ENCODE measurements at places on chromosomes 4 and X.

- no peak for DNase-seq
Observed at GRCh38 chrX:134692990-134693389, 34.7 kb upstream of the PLAC1 start.

DNA sequence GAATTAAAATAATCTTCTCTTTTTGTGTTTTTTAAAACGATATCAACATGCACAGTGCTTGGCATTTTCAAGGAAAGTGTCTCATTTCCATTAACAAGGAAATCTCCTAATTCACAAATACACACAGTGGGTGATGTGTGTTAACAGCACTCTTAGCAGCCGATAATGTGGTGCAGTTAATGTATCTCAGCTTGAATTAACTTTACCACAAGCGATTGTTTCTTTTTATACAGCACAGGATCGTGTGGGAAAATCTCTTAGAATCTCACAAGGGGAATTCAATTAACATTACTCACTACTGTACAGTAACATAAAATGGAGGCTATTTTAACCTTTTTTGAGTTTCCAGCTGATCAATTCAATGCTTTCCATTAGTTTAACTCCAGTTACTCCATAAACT, 1841.9 kb downstream of the STIM2 start:
- DNase-seq: no peak

- no peak for DNase-seq
Observed at GRCh38 chrX:6930307-6930849, 217.1 kb upstream of the STS start.

- peak; percentile 60 for DNase-seq
Observed at GRCh38 chr4:48906206-48907173, at the start of gene OCIAD2. Gene OCIAD2, minus strand, starts transcription at chr4:48906774. Its CDS starts 2,225 bp downstream, at chr4:48904549.

DNA sequence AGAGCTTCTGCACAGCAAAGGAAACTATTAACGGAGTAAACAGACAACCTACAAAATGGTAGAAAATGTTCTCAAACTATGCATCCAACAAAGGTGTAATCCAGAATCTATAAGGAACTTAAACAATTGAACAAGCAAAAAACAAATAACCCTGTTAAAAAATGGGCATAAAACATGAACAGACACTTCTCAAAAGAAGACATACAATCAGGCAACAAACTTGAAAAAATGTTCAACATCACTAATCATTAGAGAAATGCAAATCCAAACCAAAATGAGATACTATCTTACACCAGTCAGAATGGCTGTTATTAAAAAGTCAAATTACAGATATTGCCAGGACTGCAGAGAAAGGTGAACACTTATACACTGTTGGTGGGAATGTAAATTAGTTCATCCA, 309.6 kb upstream of the KLF3 start:
- DNase-seq: no peak

DNA sequence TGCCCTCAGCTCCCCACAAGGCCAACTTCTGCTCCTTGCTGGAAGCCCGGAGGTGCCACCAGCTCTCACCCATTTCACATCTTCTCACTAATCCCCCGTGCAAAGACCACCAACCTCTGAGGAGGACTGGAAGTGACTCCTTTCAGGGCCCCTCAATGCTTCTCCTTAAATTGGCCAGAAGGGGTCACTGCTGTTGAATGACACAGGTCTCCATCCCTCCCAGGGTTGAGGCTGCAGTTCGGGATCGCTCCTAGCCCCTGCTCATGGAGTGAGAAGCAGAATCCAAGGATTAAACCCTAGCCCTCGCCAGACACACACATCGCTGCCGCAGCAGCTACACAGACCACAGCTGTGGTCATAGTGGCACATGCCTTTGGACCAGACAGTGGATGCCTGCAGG, 279.5 kb upstream of the TAPT1 start:
- no peak for DNase-seq

DNA sequence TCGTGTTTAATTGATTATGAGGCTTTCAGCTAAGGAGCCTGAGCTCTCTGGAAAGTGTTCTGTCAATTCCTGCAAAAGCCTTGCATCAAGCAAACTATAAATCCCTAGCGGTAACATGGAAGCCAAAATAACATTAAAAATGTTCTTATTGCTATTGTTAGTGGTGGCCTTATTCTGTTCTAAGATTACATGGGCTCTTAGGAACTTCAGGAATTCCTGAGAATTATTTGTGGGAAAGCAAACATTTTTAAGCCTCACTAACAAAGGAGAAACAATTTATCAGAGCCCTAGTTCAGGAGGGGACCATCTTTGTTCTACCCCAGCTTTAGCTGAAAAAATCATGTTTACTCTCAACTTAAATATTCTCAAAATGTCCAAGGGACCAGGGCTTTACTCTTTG, 119.6 kb downstream of the PAPSS1 start:
- DNase-seq: no peak

- DNase-seq: no peak
Observed at GRCh38 chr4:54897590-54897989, 227.8 kb downstream of the KDR start.

DNA sequence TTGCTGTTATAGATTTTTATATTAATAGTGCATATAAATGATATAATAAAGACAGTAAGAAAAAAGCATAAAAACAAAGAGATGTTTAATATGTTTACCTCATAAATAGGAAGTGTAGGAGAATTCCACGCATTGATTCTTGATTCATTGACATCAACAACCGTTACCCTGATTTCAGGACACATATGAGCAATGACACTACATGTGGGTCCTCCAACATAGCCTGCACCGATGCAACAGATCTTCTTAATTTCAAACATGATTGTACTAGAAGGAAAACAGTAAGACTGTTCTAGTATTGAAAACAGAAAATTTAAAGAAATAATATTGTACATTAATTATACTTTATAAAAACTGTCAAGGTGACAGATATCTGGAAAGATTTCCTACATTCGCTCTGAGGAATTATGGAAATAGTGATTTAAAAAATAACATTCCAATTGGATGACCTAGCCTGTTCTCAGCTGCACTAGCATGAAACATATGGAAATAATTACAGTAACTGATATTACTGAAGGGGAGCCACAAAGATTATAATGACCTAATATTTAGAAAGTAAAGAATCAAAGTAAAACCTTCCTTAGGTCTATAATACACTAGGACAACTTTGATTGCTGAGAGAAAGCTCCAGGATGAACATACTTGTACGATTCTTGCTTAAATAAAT, 5.9 kb downstream of the UGDH start:
- DNase-seq: no peak

DNA sequence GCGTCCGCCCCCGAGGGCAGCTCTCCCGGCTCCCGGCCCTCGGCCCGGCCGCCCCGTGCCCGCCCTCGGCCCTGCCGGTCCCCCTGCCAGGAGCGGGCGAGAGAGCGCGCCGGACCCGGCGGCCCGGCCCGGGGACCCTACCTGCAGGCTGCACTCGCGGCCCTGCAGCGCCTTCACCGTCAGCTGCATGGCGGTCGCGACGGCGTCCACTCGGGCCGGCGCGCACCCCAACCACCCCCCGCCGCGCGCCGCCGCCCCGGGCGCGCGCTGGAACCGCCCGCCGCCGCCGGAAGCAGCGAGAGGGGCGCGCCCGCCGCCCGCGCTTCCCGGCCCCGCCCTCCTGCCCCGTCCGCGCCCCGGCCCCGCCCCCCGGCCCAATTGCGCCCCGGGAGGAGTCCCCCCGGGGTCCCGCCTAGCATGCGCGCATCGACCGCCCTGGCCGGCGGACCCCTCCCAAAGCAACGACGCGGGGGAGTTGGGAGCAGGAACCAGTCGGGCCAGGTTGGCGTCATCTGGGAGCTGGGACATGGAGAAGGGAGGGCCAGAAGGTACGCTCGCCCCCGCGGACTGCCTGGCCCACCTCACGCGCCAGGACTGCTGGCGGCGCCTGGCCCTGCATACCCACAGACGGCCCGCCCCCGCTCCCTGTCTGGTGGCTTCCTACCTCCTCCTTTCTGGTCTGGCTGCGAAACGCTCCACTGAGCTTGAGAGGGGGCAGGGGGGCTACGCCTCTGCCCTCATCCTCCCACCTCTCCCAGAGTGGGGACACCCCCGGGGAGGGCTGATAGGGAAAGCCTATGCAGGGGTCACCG, at the start of gene UBL4A:
TSS of gene UBL4A (minus strand) at position 220 of the 812 bp plus-strand sequence. CDS start at position 189, 31 bp downstream.
- no peak for DNase-seq

DNA sequence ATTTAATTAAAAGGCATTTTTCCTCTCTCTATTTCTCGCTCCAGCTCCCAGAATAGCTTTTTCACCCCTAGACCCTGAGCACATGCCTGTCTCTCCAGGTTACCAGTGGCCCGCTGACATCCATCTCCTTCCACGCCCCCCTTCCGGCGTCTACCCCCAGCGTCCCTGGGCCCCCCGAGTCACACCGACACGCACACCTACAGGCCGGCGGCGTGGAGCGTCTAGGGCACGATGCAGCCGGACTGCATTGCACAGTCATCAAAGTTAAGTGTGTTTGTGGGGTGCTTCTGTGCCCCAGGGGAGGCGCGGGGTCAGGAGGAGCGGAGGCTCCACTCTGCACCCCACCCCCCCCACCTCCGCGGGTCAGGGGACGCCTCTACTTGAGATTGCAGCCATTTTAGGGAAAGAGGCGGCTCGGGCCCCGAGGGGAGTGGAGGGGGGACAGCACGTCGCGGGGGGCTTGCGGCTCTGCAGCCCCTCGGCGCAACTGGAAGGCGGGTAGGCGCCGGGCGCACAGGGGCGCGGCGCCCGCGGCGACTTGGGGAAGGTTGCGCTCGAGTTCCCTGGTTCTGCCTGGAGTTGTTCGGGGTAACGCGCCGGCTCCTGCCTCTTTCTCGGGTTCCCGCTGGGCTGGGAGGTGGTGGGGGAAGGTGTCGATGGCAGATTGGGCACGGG, 112.7 kb downstream of the DHX15 start:
- DNase-seq: no peak

DNA sequence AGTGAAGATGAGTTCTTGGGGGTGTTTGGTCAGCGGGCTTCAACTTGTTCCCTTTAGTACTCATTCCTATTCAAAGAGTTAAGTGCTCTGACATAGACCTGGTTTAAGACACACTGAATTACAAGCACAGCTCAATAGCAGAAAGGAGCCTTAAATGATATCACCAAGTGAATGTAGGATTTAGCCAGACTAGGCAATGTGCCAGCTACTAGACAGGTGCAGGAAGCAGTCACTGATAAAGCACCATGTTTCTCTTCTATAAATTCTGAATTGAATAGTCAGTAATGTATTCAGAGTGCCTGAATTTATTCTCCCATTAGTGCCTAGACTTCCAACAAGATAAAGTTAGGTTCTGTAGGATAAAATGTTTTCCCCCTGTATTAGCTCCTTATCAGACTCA, 63.6 kb downstream of the ASB9 start:
- no peak for DNase-seq

GRCh38 chrX:105063743-105064142, 156.8 kb downstream of the TEX13A start:
- DNase-seq: no peak

DNA sequence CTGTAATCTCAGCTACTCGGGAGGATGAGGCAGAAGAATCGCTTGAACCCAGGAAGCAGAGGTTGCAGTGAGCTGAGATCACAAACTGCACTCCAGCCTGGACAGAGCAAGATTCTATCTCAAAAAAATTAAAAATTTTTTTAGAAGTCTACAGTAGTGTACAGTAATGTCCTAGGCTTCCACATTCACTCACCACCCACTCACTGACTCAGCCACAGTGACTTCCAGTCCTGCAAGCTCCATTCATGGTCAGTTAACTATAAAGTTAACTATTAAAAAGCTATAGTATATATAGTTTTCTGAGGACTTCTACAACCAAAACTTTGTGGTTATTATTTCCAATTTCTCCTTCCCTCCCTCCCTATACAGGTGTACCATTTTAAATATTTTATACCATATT, 34.7 kb upstream of the NEUROG2 start:
- DNase-seq: no peak

GRCh38 chr4:176668324-176668723, 124.4 kb downstream of the VEGFC start:
- no peak for DNase-seq

DNA sequence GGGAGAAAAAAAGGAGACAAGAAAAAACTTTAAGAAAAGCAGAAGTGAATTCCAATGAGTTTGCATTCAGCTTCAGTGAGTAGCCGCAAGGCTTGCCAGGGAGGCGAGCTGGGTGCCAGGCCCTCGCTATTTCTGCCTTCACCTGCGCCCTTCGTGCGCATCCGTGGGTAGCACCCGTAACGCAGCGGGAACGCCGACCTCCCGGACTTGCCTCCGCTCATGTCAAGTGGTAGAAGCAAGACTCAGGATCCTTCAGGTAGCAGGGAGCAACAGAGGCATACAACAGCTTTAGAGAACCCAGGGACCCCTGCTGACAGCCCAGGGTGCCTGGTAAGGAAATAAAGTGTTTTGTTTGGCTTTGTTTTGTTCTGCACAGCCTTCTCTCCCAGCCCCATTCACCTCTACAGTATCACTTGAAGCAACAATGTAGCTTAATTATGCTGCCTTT, 140.0 kb upstream of the BCOR start:
- DNase-seq: no peak

GRCh38 chrX:13933352-13933751, 96.3 kb downstream of the GEMIN8 start:
- no peak for DNase-seq

DNA sequence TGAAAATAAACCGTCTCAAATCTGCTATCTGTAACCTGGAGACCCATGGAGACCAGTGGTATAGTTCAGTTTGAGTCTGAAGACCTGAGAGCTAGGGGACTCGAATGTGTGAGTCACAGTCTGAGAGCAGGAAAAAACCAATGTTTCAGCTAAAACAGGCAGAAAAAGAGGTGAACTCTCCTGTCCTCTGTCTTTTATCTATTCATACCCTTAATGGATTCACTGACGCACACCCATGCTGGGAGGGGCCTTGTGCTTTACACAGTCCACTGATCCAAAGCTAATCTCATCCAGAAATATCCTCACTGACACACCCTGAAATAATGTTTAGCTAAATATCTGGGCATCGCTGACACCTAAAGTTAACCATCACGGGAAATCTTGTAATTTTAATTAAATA, 297.9 kb downstream of the GPM6A start:
- no peak for DNase-seq

GRCh38 chrX:118353081-118353850, 7.4 kb downstream of the WDR44 start:
- no peak for DNase-seq

- no peak for DNase-seq
Observed at GRCh38 chr4:6696611-6697010, 2.9 kb downstream of the S100P start.

DNA sequence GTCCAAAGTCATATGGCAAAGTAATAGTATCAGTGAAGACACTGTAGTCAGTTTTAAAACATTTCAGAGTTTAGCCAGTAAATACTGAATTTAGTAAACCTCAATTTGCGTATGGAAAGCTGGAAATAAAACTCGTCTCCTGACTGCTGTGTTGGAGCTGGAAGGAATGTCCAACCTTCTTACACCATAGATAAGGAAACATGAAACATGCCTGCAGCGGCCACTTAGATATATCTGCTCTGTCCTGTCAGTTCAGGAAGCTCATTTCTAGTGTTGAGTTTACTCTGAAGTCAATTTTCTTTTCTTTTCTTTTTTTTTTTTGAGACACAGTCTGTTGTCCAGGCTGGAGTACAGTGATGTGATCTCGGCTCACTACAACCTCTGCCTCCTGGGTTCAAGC, 21.2 kb downstream of the ARHGAP10 start:
- no peak for DNase-seq

GRCh38 chr4:76858319-76858718, 39.6 kb downstream of the SOWAHB start:
- no peak for DNase-seq

- no peak for DNase-seq
Observed at GRCh38 chrX:132489578-132490419, 961 bp upstream of the MBNL3 start.

GRCh38 chrX:130165181-130165702, 399 bp downstream of the AIFM1 start:
- no peak for DNase-seq
